Stimulated activated CD4-positive, alpha-beta T cell treated with anti-CD3 and anti-CD28 coated beads, Interleukin-2, amount 100 ng/mL, for 48 hours (primary cell): ENCODE measurements at places on chromosomes 1 and 21.
A peak's percentile ranks its signal among the peaks of the same experiment; 100 is the strongest.

DNA sequence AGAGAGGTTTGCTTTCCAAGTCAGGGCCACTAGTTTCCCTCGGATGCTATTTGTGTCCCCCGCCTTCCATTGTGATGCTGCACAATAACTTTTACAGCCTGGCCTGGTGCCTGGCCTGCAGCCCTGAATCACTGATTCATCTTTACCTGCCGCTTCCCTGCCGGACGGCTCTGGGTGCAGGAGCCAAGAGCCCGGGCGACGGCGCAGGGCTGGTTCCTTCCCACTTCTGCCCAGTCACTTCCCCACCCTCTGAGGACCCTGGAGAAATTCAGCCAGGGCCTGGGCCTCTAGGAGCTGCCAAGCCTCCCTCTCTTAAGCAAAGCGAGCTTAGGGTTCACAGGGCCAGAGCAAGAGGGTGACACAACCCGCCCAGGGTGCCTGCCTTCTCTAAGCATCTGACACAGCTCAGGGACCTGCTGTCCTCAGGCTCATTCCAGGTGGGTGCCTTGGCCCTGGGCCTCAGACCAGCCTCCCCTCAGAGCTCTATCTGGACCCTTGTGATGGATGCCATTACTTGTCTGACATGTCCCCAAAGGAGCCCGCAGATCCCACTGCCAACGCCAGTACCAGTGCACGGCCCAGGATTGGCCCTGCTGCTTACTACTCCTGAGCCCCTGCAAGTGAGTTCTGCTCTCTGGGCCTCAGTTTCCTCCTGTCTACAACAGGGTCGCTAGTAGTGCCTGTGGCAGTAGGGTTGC, 381.0 kb upstream of the VAMP3 start:
- no peak for DNase-seq

GRCh38 chr21:38303300-38303699, 46.5 kb downstream of the KCNJ15 start:
- no peak for DNase-seq

DNA sequence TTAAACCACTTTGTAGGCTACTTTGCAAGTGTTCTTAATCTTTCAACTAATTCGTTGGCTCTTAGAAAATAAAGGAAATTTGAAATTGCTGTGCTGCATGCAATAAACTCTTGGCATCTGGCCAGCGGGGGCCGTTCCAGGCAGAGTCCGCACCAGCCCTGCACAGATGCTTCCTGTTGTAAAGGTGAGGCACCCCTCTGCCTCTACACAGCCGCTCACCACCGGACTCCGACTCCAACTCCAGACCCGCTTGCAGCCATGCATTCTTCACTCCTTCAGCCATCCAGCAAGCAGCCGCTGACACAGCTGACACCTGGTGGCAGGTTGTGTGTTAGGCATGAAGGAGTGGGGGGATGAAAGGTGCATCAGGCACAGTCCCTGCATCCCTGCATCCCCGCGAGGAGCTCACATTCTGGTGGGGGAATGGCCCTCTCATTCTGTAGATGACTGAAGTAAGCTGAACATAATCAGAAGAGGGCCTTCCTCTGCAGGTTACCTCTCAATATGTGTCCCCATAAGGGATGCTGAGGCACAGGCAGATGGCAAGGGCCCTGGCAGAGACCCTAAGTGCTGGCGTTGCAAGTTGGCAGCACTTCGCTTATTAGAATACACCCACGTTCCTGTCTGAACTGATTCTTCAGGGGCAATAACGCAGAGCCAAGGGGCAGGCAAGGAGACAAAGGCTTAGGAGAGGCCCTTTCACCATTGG, 56.8 kb downstream of the GLIS1 start:
- peak; percentile 20 for DNase-seq

GRCh38 chr1:160161965-160162705, 10.7 kb downstream of the ATP1A4 start:
- DNase-seq, result no peak

GRCh38 chr1:193520472-193520871, 334.1 kb upstream of the B3GALT2 start:
- no peak for DNase-seq

- DNase-seq, result no peak
Measured at GRCh38 chr1:93029317-93029716, 49.8 kb upstream of the MTF2 start.

DNA sequence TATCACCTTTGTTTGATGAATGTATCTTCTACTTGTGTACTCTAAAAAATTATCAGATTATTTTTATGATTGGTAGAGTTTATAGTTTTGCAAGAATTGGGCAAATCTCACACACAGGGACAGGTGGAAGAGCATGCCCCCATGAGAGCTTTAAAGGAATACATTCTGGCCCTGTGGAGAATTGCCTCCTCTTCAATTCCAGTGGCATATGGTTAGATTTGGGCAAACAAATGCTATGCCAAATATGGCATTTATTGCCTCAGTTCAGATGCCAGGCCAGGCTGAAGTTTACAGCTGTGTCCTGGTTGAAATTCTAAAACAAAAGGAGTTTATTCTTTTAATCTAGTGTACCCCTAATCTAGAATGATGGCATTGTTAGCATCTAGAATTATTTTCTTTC, 162.4 kb upstream of the CACYBP start:
- DNase-seq, result no peak

GRCh38 chr1:17059391-17060305, 5.8 kb upstream of the SDHB start:
- DNase-seq, result no peak

DNA sequence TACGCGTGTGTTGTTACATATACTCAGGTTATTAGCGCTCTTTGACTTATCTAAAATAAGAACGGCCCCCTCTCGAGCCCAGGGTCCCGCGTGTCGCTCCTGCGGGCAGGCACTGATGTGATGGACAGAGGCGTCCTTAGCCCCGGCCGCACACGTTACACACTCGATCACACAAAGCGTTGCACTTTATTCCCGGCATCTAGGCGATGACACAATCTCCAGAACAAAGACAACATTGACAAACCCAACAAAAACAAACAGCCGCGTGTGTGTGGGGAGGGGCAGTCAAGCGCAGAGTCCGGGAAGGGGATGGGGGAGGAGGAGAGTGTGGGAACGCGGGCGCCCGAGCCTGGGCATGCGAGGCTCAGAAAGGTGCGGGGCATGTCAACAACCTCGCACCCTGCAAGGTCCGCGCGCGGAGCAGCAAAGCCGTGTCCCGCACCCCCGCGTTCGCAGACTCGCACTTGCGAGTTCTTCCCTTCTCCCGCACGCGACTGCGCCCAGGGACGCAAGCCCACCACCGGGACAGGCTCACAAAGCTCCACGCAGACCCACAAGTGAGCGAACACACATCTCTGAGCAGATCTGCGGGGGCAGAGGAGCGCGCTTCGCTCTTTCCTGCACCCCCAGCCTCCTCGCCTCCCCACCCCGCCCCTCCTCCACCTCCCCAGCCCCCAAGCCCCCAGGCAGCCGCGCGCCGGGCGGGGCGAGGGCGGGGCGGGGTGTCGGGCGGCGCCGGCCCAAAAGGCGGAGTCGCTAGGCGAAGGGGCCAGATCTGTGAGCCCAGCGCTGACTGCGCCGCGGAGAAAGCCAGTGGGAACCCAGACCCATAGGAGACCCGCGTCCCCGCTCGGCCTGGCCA, at the start of gene EFNA1:
TSS of gene EFNA1 (plus strand) at position 772 of the 862 bp plus-strand sequence. CDS start 102 bp downstream, outside the sequence.
- no peak for DNase-seq

GRCh38 chr1:67945733-67946374, 104.6 kb downstream of the DIRAS3 start:
- no peak for DNase-seq

DNA sequence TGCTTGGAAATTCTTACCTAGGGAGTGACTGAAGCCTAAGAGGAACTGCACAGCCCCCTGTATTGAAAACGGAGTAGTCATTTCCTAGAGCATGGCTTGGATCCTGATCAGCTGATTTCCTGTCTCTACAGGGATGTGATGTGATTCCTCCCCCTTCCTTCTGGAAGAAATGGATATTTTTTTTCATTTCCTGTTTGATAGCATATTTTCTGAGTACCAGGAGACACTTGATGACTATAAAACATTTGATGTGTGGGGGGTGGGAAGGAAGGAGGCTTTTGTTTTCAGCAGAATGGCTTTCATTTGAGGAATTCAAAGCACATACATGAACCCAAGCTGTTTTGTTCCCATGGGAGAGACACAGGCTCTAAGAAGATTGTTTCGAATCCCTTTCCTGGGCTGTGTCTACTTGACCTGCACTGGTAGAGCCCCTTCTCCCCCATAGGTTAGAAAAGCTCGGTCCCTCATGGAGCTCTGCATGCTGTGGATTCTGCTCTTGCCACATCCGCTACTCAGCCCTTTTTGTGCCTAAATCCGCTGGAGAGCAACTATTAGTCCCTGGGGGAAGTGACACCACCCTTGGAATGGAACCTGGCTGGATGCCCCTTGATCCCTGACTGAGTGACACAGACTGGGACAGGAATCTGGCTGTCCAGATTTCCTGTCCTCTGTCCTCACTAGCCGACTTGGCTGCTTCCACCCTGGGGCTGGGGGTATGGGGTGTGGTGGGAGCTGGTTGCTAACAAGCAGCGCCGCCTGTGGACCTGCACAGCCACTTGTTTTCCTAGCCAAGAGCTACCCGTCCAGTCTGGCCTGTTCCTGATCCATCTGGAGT, 71.8 kb upstream of the MACF1 start:
- DNase-seq, result no peak

GRCh38 chr1:32508761-32509160, 30.5 kb upstream of the ZBTB8A start:
- DNase-seq, result no peak

- DNase-seq, result no peak
Measured at GRCh38 chr1:181134543-181135436, 46.3 kb downstream of the IER5 start.

DNA sequence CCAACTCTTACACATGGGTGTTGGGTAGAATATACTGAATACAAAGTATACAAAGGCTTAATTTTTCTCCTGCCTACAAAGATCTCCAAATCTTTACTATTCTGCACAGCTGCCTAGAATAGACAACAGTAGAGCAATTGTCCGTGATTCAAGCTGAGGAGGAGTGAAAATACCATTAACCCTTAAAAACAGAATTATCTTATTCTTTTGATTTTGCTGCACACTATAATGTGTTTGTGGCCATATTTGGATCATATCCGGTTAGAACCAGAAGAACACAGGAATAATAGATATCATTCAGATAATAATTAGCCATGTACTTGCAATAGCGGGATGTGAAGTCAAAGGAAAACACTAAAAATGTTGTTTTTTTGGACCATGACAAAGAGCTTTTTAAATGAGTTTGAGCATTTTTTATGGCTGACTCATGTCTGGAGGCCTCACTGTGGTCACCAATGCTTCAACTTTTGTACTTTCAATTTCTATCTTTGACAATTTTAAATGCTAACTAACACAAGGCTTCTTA, 197.6 kb upstream of the FOXD3 start:
- no peak for DNase-seq

DNA sequence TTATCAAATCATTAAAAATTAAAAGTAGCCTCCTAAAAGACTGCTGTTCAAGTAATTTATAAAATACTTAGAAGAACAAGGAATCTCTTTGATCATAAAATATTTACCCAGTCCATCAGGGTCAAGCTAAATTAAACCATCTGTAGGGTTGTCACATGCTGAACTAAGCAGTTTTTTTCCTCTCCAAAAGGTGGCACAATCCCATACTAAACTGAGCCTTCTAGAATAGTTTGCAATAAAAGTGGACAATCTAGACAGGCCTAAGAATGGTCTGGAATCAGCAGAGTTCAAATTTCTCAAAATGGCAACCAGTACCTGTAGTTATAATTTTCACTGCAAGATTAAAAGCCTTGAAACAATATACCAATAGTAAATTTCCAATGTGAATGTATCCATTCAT, 194.8 kb downstream of the EIF4G3 start:
- DNase-seq, result no peak

GRCh38 chr1:3359351-3359750, 95.1 kb upstream of the ARHGEF16 start:
- no peak for DNase-seq

DNA sequence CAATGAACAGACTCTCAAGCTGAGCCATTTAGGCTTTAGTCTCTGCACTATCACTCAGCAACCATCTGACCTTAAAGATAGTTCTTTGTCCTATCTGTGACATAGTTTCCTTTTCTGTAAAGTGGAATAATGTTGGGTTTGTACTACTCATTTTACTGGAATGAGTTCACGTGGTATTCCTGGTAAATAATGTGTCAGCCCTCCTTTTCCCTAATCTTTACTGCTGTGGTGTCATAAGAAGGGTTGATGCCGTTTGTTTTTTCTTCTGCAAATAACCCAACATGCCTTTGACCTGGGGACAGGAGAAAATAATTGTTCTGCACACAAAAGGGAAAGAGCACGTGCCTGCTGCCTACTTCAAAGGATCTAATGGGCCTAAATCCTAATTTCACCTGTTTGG, 297.8 kb downstream of the BRINP3 start:
- no peak for DNase-seq

GRCh38 chr1:200223207-200223606, 186.6 kb downstream of the ZNF281 start:
- no peak for DNase-seq

- DNase-seq, result no peak
Measured at GRCh38 chr1:150813028-150813707, 5.1 kb upstream of the CTSK start.

GRCh38 chr1:118564961-118565703, 380.1 kb upstream of the SPAG17 start:
- DNase-seq, result no peak

DNA sequence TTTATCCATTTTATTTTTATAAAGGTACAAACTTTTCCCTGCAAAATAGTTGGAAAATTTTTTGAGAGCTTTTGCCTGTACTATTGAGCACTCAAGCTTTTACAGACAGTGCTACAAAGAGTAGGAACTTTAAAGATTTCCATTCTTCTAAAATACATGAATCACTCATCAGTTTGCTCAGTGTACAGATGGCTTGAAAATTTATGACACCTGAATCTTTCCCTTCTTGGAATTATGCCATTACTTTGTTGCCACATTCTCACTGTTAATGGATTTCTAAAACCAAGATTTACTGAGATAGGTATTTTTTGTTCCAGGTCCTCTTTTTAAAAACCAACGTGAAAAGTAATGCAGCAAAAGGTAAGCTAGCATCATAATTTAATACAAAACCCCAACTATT, 76.0 kb downstream of the GPATCH2 start:
- no peak for DNase-seq

DNA sequence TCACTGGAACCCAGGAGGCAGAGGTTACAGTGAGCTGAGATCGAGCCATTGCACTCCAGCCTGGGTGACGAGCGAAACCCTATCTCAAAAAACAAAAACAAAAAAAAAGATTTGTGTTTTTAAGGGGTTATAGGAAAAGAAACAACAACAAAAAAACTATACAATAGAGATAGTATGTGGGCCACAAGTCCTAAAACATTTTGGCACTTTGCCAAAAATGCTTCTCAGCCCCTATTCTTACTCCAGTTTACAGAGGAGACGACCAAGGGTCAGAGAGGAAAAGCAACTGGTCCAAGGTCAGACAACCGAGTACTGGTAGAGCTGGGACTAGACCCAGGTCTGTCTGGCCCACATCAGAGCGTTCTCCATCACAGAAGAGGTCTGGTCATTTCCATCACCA, 3.0 kb downstream of the FBXO44 start:
- no peak for DNase-seq

GRCh38 chr1:110542725-110543124, 23.8 kb upstream of the KCNA10 start:
- DNase-seq, result no peak

GRCh38 chr1:193634470-193634869, 448.1 kb upstream of the B3GALT2 start:
- no peak for DNase-seq

GRCh38 chr1:87647430-87648177, 318.9 kb downstream of the LMO4 start:
- DNase-seq, result no peak
